ENCODE measurements at places on chromosomes 5 and 9. TPM values are rescaled to one million over a fixed set of nuclear protein-coding genes. Genes with fewer than 3 reads are reported as not detected.

DNA sequence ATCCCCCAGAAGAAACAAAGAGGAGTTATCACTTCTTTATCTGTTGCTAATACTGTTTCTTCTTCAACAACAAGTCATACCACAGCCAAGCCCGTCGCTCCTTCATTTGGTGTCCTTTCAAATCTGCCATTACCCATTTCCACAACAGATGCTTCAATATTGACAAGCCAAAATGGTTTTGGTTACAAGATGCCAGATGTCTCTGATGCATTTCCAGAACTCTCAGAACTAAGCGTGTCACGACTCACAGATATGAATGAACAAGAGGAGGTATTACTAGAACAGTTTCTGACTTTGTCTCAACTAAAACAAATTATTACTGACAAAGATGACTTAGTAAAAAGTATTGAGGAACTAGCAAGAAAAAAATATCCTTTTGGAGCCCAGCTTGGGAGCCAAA lies 16.0 kb upstream of the HAND1 start:
- DNase-seq: no peak

DNA sequence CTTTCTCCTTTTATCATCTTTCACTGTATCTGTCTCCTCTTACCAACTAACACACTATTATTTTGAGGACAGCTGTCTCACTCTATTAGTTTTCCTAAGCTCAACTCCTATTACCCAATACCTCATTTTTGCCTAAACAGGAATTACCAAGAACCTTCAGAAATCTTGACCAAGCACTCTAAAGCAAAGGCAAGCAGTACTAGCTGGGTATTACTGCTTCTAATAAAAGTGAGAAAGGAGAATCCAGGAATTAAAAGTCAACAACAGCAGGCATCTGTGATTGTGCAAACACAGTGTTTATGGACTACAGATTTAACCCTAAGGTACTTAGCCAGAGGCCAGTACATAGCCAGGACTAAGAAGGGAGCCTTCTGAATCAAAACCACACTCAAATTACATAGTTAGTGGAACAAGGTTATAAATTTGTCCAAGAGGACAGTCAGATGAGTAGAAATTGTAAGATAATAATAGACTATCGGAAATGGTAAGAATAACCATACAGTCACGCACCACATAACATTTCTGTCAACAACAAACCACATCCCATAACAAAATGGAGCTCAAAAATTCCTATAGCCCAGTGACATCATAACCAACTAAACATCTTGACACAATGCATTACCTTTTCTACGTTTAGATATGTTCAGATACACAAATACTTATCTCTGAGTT lies 8.3 kb downstream of the RFX3 start:
- DNase-seq: no peak

GRCh38 chr9:98034593-98035546 lies 21.7 kb upstream of the NANS start:
- DNase-seq: peak; percentile 83

DNA sequence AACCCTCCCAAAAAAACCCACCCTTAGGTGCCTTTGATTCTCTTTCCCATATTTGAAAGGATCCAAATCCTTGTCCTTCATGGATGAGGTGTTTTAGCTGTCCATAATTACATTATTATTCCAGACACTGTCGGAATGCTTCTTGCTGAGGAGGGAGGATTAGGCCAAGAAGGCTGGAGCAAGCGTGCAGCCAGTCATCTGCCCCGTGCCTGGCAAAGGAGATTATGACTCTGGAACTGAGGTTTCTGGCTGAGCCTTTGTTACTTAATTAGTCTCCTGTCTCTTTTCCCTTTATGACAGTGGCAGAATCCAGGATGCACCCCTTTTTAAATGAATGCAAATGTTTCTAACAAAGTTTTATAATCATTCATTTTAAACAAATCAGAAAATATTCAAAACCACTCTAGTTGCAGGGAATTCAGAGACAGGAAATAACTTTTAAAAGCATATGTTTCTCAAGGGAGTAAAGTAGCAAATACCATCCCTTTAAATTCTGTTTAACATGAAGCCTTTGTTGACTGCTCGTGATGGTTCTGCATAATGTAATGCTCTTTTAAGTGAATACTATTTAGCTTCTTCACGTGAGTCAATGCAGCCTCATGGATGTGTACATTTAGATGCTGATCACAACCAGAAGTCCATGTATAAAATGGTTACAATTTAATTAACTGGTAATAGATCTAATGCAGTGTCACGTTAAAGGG lies 69.8 kb downstream of the GALNT10 start:
- DNase-seq: no peak

DNA sequence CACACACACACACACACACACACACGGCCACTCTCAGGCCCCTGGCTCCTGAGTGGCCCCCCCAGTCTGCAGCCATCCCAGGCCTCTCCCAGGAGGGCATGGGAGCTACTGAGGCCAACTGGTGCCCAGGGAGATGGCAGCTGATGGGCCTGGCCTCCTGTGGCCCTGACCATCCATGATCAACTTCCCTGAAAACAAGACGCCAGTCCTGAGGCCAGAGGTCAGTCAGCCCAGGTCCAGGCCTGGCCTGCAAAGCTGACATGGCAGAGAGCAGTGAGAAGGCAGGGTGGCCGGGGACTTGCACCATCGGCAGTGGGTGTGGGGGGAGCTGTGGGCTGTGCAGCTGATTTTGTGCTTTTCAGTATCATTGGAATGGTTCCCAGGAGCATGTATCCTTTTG lies 47.0 kb downstream of the SARDH start:
- no peak for DNase-seq

DNA sequence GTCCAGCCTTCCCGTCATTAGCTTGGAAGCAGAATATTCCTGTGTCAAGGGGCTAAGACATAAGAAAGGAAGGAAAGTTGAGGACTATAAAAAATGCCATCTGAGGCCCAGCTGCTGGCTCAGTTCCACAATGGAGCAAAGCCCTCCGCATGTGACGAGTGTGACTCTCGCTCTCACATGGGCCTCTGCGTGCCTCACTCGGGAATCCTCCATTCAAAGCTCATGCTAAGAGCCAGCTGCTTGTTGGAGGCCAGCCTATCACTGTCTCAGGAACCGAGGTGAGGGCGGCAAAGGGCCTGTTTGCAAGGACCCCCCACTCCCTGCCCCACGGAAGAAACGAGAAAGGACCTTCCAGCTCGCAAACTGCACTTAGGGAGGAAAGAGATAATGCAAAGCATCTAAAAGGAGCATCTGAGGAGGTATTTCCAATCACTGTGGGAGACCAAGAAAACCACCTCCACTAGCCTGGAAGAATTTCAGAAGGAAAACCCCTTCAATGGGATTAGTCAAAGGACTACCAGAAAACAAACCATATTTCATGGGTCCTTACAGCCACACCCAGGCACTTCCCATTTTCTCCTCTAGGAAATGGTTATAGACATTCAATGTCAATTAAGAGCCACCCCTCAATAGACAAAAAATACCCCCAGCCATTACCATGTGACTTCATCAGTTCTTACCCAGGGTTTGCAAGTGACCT lies 95.3 kb downstream of the PRRT1B start:
- DNase-seq: no peak

DNA sequence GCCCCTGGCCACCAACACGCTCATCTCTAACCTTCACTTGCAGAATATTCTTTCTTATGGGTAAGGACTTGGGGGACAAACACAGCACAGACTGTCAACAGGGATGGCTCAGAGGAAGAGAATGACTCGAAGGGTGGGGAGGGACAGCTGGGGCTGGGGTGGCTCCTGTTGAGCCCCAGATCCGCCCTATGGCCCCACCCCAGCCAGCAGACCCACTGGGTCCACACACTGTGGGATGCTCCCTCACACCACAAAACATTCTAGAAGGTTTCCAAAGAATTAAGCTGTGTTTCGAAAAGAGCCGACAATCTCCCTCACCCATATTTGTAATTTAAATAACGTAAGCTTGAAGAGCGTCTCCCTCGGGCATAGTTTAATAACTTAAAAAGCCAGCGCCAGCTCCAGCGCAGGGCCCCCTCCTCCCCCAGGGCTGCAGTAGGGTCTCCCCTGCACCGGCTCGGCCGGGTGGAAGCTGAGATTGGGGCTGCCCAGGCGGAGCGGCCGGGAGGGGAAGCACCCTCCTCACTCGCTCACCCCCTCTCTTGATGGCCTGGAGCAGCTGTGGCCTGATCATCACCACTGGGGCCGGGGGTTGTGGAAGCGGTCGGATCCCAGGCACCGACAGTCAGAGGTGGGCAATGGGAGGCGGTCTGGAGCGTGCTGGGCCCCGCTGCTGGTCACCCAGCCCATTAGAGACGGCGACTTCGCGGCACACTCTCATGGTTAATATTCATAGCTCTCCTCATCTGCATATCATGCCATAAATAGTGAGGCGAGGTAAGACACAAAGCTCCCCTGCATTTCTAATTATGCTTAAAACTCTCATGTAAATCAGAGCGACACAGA lies 37.6 kb downstream of the NACC2 start:
- no peak for DNase-seq

DNA sequence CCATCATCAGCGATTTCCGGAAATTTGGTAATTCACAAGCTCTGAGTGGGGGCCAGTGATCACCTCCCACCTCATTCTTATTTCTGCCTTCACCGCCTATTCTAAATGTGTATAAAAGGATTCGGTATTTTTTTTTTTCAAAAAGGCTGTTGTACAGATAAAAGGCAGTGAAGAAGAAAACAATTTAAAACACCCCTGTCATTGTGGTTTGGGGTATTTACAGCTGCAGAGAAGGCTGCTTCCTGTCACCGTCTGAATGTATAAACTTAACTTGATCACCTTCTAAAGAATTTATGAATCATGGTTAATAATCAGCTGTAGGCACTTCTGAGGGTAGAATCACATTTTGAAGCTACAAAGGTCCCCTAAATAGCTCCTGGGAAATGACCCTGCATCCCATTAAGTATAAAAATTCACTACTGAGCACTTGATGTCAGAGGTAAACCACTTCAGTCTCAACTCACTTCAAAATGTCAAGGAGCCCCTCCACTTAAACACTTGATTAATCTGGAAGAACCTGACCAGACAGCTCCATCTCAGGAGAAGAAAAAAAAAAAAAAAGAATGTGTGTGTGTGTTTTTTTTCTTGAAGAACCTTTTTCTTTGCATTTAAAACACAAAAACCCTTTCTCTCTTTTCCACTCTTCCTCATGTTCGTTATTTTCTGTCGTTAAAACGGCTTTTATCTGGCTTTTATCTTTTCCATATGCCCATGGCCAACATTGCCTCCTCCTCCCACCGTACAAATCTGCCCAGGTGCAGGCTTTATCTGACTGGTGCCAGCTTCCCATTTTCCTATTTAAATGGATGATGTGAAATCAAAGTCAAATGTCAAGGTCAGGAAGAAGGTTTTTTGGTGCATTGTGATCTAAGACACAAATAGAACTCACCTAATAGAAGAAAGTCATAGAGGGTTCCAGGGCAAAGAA lies 291.2 kb downstream of the IRX1 start:
- DNase-seq: no peak

DNA sequence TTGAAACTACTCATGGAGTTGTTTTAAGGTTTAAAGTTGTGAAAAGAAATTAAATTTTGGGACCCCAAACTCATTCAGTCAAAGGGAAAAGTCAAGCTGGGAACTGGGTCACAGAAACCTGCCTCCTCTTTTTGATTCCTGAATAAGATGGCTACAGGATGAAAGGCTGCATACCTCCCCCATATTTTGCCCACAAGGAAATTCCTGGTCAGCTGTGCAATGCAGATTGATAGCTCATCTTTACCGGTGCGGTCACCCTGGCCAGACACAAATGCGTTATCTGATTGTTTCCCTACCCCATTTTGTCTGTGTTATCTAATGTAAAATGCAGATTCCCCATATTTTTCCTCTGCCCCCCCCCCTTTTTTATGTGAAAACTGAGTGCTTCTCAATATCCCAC lies 1.3 kb downstream of the HAVCR2 start:
- no peak for DNase-seq

The PCDHB7 gene
- total RNA-seq: not detected

The RASGRF2 gene
- total RNA-seq: 12.3 TPM

The NOXA1 gene
- 0.76 TPM for total RNA-seq

The TMEM174 gene
- total RNA-seq: not detected

The WHRN gene
- 5.8 TPM for total RNA-seq

The PIP5KL1 gene
- total RNA-seq: 3.2 TPM

The ITGA2 gene
- 2.0 TPM for total RNA-seq

Data from activated naive CD8-positive, alpha-beta T cell treated with anti-CD3 and anti-CD28 coated beads for 36 hours (primary cell).